ENCODE measurements at places on chromosomes 7 and 10.

DNA sequence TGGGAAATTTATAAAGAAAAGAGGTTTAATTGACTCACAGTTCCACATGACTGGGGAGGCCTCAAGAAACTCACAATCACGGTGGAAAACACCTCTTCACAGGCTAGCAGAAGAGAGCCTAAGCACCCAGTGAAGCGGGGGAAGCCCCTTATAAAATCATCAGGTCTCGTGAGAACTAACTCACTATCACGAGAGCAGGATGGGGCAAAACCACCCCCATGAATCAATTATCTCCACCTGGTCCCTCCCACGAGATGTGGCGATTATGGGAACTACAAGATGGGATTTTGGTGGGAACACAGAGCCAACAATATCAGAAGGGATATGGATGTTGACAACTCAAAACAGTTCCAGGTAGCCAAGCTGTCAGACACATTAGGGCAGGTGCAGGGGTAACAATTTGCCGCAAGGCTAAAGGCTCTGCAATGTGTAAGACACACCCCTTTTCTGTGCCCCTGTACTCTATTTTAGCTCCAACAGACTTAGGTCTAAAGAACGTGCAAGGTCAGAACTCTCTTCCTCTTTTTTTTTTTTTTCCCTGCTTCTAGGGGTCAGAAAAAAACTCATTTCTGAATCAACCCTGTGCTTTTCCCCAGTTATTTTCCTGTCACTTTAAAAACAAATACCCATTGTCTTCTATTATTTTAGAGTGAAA, 30.7 kb upstream of the RBM20 start:
- no peak for DNase-seq

DNA sequence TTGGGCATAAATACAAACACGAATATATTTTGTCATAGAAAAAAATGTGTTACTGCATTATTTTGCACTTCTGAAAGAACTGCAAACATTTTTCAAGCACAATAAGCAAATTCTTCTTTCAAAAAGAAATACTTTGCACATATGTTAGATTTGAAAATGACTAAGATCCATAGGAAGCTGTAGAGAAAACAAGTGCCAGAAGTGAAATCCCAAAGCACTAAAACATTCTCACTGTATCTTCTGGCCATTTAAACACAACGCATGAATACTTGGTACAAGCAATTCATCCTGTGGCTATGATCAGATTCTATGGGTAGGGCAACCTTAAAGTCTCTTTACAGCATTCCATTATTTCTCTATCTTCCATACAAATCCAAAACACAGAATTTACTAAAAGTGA, 225.4 kb upstream of the IMMP2L start:
- no peak for DNase-seq

DNA sequence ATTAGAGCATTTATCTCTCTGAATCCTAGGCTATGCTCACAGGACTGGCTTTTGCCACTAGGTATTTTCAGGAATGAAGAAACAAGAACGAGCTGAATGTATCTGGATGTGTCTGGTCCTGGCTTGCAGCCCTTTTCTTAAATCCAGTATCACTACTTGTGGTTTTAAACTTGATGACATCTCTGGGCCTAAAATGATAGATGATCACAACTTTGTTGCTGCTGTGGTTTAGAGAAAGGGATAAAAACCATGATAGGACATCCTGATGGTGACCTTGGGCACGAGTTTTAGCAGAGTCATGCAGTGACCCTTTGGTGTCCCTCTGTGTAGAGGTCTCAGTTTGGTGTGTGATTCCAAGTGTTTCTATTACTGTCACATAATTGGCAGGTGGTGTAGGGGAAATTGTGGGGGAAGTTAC, 31.7 kb upstream of the SEMA3C start:
- DNase-seq: no peak

GRCh38 chr10:89029785-89030437, 39.3 kb downstream of the FAS start:
- peak; percentile 89 for DNase-seq

GRCh38 chr10:49040601-49041000, 74.7 kb downstream of the VSTM4 start:
- no peak for DNase-seq

- no peak for DNase-seq
Measured at GRCh38 chr10:876438-876837, 55.1 kb downstream of the LARP4B start.

DNA sequence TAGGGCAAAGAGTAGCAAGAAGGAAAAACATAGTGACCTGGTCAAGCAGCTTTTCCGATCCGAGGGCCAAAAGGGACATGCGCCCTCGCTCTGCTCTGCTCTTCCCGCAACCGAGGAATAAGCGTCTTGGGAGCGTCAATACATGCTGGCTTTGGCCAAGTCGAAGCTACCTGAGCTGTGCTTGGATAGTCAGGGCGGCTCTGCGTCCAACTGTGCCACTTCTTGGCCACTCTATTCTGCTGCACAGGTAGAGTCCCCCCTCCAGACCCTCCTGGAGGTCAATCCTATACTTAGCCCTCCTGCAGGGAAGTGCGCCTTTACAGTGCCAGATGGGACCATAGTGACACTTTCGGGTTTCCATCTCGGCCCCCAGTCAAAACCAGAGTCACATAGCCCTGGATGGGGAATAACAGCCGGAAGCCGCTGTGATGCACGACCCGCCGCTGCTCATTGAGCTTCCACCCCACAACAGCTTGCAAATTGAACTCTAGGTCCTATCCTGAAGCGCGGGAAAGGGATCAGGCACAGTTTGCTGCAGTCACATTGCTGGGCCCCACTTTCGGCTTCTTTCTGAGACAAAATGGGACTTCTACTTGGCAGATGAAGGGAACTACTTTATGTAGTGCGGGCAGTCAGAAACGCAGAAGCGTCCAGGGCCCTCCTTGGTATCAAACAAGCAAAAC, 1.1 kb upstream of the HPSE2 start:
- DNase-seq: no peak

GRCh38 chr7:143929224-143929920, 5.7 kb upstream of the OR2F2 start:
- no peak for DNase-seq

DNA sequence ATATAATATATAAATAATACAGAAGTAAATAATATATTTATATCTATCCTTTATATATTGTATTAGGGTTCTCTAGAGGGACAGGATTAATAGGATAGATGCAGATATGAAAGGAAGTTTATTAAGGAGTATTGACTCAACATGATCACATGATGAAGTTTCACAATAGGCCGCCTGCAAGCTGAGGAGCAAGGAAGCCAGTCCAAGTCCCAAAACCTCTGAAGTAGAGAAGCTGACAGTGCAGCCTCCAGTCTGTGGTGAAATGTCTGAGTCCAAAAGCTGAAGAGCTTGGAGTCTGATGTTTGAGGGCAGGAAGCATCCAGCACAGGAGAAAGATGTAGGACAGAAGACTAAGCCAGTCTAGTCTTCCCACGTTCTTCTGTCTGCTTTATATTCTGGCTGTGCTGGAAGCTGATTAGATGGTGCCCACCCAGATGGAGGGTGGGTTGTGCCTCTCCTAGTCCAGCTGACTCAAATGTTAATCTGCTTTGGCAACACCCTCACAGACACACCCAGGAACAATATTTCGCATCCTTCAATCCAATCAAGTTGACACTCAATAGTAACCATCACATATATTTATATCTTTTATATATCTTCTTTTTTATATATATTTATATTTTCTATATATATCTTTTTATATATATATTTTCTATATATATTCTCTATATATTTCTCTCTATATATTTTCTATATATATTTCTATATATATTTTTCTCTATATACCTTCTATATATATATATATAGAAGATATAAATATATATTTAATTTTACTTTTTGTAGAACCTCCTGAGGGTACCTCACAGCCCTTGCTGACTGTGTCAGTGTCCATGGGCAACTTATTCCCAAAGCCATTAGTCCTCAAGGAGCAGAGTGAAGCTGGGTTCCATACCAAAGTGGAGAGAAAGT, 24.6 kb upstream of the AKR1B10 start:
- DNase-seq: peak; percentile 62

DNA sequence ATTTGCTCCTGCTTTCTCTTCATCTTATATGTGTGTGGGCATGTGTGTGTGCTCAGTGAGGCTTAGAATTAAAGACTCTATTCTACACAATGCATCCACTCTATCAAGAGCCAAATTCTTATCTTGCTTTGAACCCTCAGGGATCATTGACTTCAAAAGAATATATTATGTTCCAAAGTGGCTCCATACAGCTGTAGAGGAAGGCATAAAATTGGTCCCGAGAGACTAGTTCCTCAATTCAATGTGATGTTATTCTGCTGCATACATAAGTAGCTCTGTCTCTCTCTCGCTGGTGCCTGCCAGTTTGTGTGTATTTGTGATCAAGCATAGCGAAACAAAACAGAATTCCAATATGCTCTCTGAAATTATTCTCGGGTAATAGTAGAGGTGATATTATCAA, 997.9 kb upstream of the POT1 start:
- DNase-seq: no peak

DNA sequence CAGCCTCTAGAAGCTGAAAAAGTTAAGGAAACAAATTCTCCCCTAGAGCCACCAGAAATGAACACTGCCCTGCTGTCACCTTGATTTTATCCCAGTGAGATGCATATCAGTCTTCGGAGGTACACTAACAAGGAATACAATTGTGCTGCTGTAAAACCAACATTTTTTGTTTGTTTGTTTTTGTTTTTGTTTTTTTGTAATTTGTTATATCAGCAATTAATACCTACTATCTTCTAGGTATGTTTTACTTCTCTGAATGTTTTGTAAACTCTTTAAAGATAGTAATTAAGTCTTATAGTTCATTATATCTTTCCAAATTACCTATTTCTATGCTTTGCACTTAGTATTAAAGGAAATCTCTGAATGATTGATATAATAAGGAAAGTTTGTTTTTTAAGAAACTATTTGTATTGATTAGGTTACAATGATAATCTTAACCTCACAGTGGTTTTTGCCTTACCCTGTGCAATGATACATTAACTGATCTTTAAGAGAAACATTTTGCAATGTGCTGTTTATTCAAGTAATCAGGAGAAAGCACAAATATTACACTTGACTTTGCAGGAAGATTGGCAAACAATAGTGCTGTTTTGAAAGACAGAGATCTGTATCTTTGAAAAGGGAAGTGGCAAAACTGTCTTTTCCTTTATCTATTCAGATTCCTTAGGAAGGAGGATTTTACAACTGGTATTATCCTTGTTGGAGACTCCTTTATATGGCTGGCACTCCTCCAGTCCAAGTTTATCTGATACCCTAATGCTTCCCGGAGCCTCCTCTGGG, 11.3 kb upstream of the HGF start:
- DNase-seq: no peak

- DNase-seq: no peak
Measured at GRCh38 chr7:18511351-18512140, 16.0 kb downstream of the HDAC9 start.

DNA sequence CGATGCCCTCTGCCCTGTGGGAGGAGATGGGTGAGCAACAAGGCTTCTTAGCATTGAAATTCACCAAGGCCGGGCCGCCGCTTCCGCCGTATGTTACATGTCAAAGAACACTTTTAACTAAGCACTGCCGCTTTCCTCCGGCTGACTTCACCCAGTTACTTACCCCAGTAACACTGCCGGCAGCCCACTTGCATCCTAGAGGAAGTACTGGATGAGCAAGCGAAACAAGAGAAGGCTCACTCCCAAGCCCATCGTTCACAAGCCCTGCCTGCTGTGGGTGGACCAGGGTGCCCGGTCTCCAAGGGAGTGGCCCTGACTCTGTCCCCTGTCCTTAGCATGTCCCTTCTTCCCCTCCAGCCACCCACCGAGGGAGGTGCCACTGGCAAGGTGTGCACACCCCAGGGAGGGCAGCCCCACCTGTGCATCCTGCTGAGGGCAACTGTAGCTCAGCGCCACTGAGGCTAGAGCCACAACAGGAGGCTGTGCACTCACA, 73.1 kb upstream of the EBF3 start:
- no peak for DNase-seq

Measured in sciatic nerve (tissue), 2 donors.